ENCODE measurements at places on chromosomes 2 and 18. TPM values are rescaled to one million over a fixed set of nuclear protein-coding genes. Genes with fewer than 3 reads are reported as not detected.

GRCh38 chr2:28528206-28528605, 32.3 kb downstream of the PLB1 start:
- no peak overlapping the region for H3K27ac ChIP-seq
- H3K27me3 ChIP-seq = peaks cover 32% of the 10 kb centered on the region
- H3K4me1 ChIP-seq = no peaks in the 10 kb centered on the region
- DNase-seq = no peak

DNA sequence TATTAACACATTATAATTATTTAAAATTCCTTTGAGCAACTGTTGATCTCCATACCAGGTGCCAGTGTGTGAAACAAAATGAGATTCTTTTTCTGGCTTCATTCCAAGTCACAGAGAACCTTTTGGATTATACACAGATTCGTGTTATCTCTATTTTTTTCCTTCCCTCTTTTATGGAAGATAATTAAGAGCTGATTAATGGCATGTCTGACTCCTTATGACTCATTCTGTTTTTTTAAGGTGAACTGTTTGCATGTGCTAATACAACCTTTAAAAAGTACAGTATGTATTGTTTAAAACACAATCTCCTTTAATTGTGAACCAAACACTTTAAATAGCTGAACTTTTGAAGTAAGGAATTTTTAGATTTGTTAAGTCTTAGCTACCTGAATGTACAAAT, 39.3 kb downstream of the PELI1 start:
- H3K27ac ChIP-seq = no peak overlapping the region
- no peak for DNase-seq
- H3K36me3 ChIP-seq = peaks cover 5% of the 10 kb centered on the region
- H3K4me3 ChIP-seq = no peak overlapping the region
- no peaks in the 10 kb centered on the region for H3K27me3 ChIP-seq
- peaks cover 75% of the 10 kb centered on the region for H3K4me1 ChIP-seq

- DNase-seq = no peak
- no peaks in the 10 kb centered on the region for H3K27me3 ChIP-seq
- H3K4me1 ChIP-seq = no peaks in the 10 kb centered on the region
Measured at GRCh38 chr2:184174493-184175104, 423.7 kb upstream of the ZNF804A start.

DNA sequence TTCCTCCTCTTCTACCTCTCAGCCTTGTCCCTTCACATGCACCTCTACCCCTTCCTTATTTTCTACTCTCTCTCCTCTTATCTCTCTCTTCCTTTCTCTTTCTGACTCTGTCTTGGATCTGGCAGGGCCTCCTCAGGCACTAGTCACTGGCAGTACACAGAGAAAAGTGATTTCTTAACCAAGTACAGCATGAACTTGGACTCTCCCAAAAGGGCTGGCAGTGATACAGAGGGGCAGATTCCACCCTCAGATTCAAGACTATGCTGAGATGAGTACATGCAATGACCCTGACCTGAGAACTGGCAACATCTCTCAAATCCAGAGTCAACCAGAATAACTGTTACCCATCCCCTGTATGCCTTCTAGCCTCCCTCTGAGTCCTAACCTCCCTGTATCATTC, 4.3 kb downstream of the AOX1 start:
- DNase-seq = no peak
- H3K4me3 ChIP-seq = no peak overlapping the region
- no peaks in the 10 kb centered on the region for H3K36me3 ChIP-seq
- no peaks in the 10 kb centered on the region for H3K4me1 ChIP-seq
- H3K27ac ChIP-seq = no peak overlapping the region
- peaks cover 36% of the 10 kb centered on the region for H3K27me3 ChIP-seq

DNA sequence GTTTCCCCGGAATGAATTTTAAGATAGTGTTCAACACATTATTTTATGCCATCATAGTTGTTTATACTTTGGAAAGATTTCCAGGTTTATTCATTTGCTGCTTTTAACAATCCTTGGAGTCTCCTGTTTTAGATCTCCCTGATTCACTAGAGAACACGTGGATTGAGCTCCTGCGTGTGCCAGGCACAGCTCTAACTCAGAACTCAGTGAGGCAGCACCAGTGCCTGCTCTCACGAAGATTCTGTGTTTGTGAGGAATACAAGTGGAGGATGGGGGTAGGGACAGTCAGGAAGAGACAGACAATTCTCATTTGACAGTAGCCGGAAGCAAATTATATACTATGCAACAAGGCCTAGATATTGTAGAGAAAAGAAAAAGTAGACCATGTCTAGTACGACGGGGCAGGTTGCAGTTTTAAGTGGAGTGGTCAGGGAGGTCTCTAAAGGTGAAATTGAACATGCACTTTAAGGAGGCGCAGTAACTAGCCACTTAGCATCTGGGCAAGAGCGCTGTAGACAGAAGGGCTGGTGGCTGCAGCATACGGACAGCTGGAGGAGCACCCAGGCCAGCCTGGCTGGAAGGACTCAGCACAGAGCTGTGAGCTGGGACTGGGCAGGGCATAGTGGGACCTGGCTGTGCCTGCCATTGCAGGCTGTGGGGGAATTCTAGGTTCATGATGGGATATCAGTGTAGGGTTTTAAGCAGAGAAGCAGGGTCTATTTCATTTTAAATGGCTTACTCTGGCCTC, 24.3 kb downstream of the RNF144A start:
- peaks cover 58% of the 10 kb centered on the region for H3K4me1 ChIP-seq
- peaks cover 36% of the 10 kb centered on the region for H3K36me3 ChIP-seq
- H3K4me3 ChIP-seq = no peak overlapping the region
- peak overlapping the region; percentile 56 for H3K27ac ChIP-seq
- no peaks in the 10 kb centered on the region for H3K27me3 ChIP-seq

DNA sequence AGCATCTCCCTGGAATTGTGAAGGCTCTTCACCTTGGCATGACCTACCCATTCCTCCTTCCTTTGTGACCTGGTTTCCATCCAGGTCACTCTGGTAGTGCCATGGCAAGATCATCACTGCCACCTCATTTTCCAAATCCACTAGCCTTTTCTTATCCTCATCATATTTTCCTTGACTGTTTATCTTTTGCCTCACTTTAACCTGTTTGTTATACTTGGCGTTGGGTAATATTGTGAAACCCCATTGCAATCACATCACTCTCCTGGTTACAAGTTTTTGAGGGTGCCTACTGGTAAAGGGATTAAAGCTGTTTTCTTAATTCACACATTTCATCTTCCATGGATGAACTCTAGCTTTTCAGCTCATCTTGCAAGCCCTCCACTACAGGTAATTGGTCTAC, 39.1 kb upstream of the IGFBP2 start:
- no peak overlapping the region for H3K27ac ChIP-seq
- no peak for DNase-seq
- H3K4me3 ChIP-seq = no peak overlapping the region
- H3K27me3 ChIP-seq = no peaks in the 10 kb centered on the region

DNA sequence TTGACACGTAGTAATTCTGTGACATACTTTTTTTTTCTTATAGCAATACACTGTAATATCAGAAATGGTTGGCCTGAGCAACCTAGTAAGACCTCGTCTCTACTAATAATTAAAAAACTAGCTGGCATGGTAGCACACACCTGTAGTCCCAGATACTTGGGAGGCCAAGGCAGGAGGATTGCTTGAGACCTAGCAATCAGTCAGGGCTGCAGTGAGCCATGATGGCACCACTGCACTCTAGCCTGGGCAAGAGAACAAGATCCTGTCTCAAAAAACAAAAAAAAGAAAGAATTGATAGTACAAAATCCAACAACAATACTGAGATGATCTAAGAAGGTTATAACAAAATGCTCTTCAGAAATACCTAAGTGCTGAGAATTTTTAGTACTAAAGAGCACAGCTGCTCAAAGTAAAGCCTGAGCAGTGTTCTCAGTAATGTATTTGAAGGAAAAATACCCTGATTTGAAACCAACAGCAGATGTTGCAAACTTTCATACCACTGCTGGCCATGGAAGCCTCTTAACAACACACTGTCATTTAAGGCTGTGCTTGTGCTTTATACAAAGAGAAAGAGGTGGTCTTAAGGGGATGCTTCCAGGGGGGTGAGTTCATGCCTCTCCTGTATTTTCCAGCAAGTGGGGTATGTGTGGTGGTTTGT, 132.6 kb upstream of the CDCA7 start:
- H3K27me3 ChIP-seq = peaks cover 2% of the 10 kb centered on the region
- DNase-seq = no peak
- H3K36me3 ChIP-seq = no peaks in the 10 kb centered on the region
- no peak overlapping the region for H3K4me3 ChIP-seq

DNA sequence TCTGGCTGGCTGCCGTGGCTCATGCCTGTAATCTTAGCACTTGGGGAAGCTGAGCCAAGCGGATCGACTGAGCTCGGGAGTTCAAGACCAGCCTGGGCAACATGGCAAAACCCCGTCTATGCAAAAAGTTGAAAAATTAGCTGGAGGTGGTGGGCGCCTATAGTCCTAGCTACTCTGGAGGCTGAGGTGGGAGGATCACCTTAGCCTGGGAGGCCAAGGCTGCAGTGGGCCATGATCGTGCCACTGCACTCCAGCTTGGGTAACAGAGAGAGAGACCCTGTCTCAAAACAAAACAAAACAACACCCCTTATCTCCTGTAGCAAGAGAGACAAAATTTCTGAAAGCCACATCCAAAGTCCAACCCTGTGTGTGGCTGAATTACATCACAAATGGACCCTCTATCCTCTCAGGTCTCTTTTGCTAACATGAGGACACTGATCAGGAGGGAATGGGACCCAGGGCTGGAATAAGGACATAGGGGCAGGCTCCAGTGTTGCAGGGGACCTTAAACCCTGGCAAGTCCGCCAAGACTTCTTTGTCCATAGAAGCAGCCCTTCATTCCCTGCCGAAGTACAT, 64.8 kb downstream of the PSMG2 start:
- no peak overlapping the region for H3K4me3 ChIP-seq
- H3K36me3 ChIP-seq = no peaks in the 10 kb centered on the region
- no peak for DNase-seq
- H3K4me1 ChIP-seq = no peaks in the 10 kb centered on the region

GRCh38 chr2:20917287-20917660, 94.4 kb upstream of the LDAH start:
- no peak overlapping the region for H3K27ac ChIP-seq
- no peaks in the 10 kb centered on the region for H3K36me3 ChIP-seq
- DNase-seq = no peak
- no peak overlapping the region for H3K4me3 ChIP-seq
- peaks cover 28% of the 10 kb centered on the region for H3K27me3 ChIP-seq
- H3K4me1 ChIP-seq = peaks cover 12% of the 10 kb centered on the region

GRCh38 chr2:138060301-138060635, 96.0 kb downstream of the HNMT start:
- no peaks in the 10 kb centered on the region for H3K36me3 ChIP-seq
- no peak for DNase-seq
- no peak overlapping the region for H3K27ac ChIP-seq
- no peaks in the 10 kb centered on the region for H3K27me3 ChIP-seq
- no peak overlapping the region for H3K4me3 ChIP-seq

DNA sequence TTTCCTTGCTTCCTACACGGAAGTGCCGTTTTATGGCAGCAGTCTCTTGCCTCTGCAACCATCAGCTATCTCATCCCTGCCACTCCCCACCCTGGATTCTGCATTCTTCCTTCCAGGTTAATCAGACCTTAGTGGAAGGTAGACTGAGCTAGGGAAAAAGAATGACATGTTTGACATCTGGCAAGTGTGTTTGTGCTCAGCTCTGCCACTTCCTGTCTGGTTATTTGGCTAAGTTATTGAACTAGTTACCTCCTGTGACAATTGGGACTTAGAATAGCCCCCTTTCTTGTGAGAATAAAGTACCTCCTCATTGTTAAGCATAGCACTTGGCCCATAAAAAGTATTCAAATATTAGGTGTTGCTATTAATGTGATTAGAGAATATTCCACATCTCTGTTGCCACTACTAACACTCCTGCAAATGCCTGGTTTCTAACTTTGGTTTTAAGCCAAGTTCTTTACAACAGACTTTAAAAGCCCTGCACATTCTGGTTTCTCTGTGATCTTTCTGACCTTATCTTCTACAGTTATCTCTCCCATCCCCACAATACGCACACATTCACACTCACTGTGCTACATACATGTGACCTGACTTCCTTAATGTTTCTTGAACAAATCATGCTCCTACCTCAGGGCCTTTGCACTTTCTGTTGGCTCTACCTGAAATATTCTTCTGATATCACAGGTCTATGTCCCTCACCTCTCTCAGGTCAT, 10.8 kb upstream of the MAPRE2 start:
- no peaks in the 10 kb centered on the region for H3K36me3 ChIP-seq
- H3K4me3 ChIP-seq = peak overlapping the region; percentile 86
- peaks cover 69% of the 10 kb centered on the region for H3K4me1 ChIP-seq
- peak; percentile 26 for DNase-seq
- H3K27ac ChIP-seq = peak overlapping the region; percentile 94

- H3K27ac ChIP-seq = no peak overlapping the region
- peaks cover 32% of the 10 kb centered on the region for H3K36me3 ChIP-seq
- peaks cover 2% of the 10 kb centered on the region for H3K4me1 ChIP-seq
- H3K4me3 ChIP-seq = no peak overlapping the region
- peaks cover 2% of the 10 kb centered on the region for H3K27me3 ChIP-seq
- DNase-seq = no peak
Measured at GRCh38 chr2:240525802-240526201, 32.0 kb downstream of the ANKMY1 start.

- H3K4me3 ChIP-seq = peak within 1 kb of the TSS; percentile 90
- DNase-seq = peak; percentile 88
- H3K36me3 ChIP-seq = no peaks in the 10 kb centered on the region
- H3K27ac ChIP-seq = peak within 1 kb of the TSS; percentile 27
- peaks cover 20% of the 10 kb centered on the region for H3K4me1 ChIP-seq
- H3K27me3 ChIP-seq = no peaks in the 10 kb centered on the region
Measured at GRCh38 chr2:208025037-208025813, at the start of gene PLEKHM3. Gene PLEKHM3 (minus strand): TSS chr2:208025527. CDS start chr2:208001639, 23,888 bp downstream.

DNA sequence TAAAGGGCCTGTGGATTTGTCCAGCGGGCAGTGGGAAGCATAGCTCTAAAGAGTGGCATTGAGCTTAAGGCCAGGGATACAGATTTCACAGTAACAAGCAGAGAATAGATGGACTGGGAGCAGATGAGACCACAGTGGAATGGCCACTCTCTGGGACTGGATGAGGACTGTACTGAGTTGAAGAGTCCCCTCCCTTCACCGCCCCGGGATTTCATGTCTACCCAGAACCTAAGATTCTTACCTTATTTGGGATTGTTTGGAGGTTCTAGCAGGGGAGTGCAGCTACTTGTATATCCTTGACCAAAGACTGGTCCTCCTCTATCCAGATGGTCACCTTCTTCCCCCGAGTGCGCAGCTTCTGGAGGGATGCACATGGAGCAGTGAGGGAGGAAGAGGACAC, 28.0 kb upstream of the EFEMP1 start:
- H3K4me3 ChIP-seq = no peak overlapping the region
- no peak overlapping the region for H3K27ac ChIP-seq
- H3K4me1 ChIP-seq = no peaks in the 10 kb centered on the region
- DNase-seq = no peak

SATB2 gene
- total RNA-seq = 0.65 TPM

PCARE gene
- total RNA-seq = not detected

SLC9A4 gene
- total RNA-seq = not detected

DTNA gene
- total RNA-seq = 0.84 TPM

CHN1 gene
- total RNA-seq = 5.1 TPM

NR4A2 gene
- 36.1 TPM for total RNA-seq

BMP10 gene
- not detected for total RNA-seq

REG3A gene
- total RNA-seq = not detected
